ENCODE measurements at places on chromosomes 16 and 17.
A peak's percentile ranks its signal among the peaks of the same experiment; 100 is the strongest.

- peaks cover 3% of the 10 kb centered on the region for H3K36me3 ChIP-seq
- peaks cover 24% of the 10 kb centered on the region for H3K27me3 ChIP-seq
- H3K27ac ChIP-seq: no peak overlapping the region
- H3K4me3 ChIP-seq: no peak overlapping the region
- no peak for DNase-seq
These were observed 16.0 kb upstream of the RAP1GAP2 start for GRCh38 chr17:2780256-2780655.

GRCh38 chr17:15651583-15652110, 32.1 kb upstream of the FBXW10B start:
- no peaks in the 10 kb centered on the region for H3K4me1 ChIP-seq
- H3K4me3 ChIP-seq: peak overlapping the region; percentile 57
- H3K36me3 ChIP-seq: peaks cover 3% of the 10 kb centered on the region
- DNase-seq: no peak
- H3K27me3 ChIP-seq: no peaks in the 10 kb centered on the region

GRCh38 chr17:61368832-61369450, 30.7 kb upstream of the TBX2 start:
- no peak overlapping the region for H3K27ac ChIP-seq
- no peaks in the 10 kb centered on the region for H3K4me1 ChIP-seq
- DNase-seq: no peak
- H3K36me3 ChIP-seq: peaks cover 7% of the 10 kb centered on the region
- H3K4me3 ChIP-seq: no peak overlapping the region
- H3K27me3 ChIP-seq: no peaks in the 10 kb centered on the region

DNA sequence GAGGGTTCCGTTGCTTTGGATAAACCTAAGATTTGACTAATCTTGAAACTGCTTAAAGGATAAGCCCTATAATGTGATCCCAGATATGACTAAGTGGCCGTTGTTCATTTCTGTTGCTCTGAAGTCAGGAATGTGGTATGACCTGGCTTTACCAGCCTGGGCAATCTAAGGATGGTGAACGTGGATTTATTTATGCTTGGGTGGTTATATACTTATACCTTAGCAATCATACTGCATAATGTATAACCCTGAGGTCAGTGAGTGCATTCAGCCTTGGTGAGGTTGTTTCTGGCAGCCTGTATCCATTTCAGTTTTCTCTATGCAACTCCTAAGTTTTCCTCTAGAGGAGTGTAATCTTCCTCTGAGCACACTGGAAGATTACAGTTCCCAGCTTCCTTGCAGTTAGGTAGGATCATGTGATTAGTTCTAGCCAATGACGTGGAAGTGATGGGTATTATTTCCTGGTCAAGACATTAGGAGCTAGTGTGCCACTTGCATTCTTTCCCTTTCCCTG, 41.9 kb downstream of the FTO start:
- no peaks in the 10 kb centered on the region for H3K36me3 ChIP-seq
- no peak overlapping the region for H3K4me3 ChIP-seq
- DNase-seq: no peak

DNA sequence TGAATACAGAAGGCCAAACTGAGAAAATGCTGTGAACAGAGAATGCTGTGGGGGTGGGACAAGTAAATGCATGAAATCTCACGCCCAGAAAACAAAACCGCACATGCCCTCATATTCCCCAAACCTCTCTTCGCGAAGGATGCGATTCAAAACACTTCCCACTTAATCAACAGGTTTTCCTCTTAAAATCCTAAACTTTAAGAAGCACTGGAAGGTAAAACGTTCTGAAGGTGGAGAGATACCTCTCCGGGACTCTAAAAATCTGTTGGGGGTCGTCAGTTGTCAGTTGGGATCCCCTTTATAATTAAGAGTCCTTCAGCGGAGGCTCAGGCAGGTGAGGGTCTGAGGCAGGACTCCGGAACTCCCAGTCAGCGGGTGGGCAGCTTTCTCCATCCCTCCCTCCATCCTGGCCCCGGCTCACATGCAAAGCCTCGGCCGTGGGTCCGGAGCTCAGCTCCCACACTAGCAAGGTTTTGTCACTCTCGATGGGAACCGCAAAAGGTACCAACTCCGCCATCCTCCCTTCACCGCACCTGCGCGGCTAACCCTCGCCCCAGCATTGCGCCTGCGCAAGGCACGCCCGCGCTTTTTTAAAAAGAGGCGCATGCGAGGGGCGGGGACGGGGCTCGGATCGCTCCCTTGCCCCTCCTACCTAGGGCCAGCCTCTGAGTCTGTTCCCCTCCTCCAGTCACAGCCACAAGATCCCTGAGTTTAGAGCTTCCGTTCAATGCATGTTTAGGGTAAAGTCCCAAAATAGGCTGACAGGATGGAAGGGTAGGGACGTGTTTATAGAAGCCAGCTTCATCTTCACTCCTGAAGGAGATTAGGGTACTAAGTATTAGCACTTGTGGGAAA, at the start of gene RDM1:
Gene RDM1 (minus strand): TSS at position 563 of the 855 bp plus-strand sequence. CDS start 46 bp downstream, at position 517.
- H3K27ac ChIP-seq: peak within 1 kb of the TSS; percentile 81
- H3K4me1 ChIP-seq: peaks cover 12% of the 10 kb centered on the region
- H3K27me3 ChIP-seq: no peaks in the 10 kb centered on the region
- peak within 1 kb of the TSS; percentile 90 for H3K4me3 ChIP-seq
- peak; percentile 77 for DNase-seq

GRCh38 chr16:19119564-19119963, 5.8 kb downstream of the ITPRIPL2 start:
- peak overlapping the region; percentile 85 for H3K27ac ChIP-seq
- peak overlapping the region; percentile 63 for H3K4me3 ChIP-seq
- H3K27me3 ChIP-seq: peaks cover 10% of the 10 kb centered on the region
- peaks cover 15% of the 10 kb centered on the region for H3K4me1 ChIP-seq
- peaks cover 3% of the 10 kb centered on the region for H3K36me3 ChIP-seq

GRCh38 chr17:61054436-61054835, 345.2 kb upstream of the TBX2 start:
- peaks cover 2% of the 10 kb centered on the region for H3K36me3 ChIP-seq
- H3K27ac ChIP-seq: no peak overlapping the region
- DNase-seq: no peak
- H3K4me1 ChIP-seq: peaks cover 5% of the 10 kb centered on the region
- H3K4me3 ChIP-seq: no peak overlapping the region
- no peaks in the 10 kb centered on the region for H3K27me3 ChIP-seq

- peak overlapping the region; percentile 2 for H3K27ac ChIP-seq
- peak overlapping the region; percentile 76 for H3K4me3 ChIP-seq
- peaks cover 86% of the 10 kb centered on the region for H3K4me1 ChIP-seq
- no peaks in the 10 kb centered on the region for H3K27me3 ChIP-seq
- H3K36me3 ChIP-seq: peaks cover 48% of the 10 kb centered on the region
These were observed 14.0 kb downstream of the ANKRD11 start for GRCh38 chr16:89476379-89476778.
